Vagina (tissue), 2 donors: ENCODE measurements at places on chromosomes 6 and 20.
A peak's percentile ranks its signal among the peaks of the same experiment; 100 is the strongest.

GRCh38 chr20:45183084-45183483 lies 8.4 kb downstream of the PI3 start:
- no peak for DNase-seq

GRCh38 chr6:89033461-89033860 lies 47.1 kb upstream of the PNRC1 start:
- no peak for DNase-seq

DNA sequence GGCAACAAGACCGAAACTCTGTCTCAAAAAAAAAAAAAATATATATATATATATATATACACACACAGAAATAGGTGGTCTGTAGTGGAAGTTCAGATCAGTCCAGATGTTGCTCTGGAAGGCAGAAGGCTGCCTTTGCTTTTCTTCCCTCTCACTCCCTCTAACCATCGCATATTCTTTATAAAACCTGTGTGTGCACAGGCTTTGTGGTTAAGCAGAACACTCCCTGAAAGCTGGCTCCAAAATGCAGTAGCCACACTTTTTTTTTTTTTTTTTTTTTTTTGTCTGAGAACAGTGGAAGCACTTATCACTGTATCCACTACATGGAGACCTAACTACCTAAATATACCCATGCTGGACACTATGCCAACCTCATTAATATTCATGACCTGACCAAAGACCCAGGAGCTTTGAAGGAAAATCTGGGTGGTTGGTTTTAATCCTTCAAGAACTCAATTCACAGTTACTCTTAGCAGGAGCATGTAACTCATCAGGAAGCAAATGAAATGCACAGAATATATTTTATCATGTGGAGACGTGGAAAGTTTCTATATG lies 20.0 kb upstream of the GFOD1 start:
- no peak for DNase-seq

GRCh38 chr6:24441599-24441904 lies 38.8 kb downstream of the MRS2 start:
- DNase-seq: no peak

- DNase-seq: no peak
Measured at GRCh38 chr6:30493643-30494250, 4.4 kb downstream of the HLA-E start.

- no peak for DNase-seq
Measured at GRCh38 chr6:110738899-110739365, 76.3 kb downstream of the CDK19 start.

DNA sequence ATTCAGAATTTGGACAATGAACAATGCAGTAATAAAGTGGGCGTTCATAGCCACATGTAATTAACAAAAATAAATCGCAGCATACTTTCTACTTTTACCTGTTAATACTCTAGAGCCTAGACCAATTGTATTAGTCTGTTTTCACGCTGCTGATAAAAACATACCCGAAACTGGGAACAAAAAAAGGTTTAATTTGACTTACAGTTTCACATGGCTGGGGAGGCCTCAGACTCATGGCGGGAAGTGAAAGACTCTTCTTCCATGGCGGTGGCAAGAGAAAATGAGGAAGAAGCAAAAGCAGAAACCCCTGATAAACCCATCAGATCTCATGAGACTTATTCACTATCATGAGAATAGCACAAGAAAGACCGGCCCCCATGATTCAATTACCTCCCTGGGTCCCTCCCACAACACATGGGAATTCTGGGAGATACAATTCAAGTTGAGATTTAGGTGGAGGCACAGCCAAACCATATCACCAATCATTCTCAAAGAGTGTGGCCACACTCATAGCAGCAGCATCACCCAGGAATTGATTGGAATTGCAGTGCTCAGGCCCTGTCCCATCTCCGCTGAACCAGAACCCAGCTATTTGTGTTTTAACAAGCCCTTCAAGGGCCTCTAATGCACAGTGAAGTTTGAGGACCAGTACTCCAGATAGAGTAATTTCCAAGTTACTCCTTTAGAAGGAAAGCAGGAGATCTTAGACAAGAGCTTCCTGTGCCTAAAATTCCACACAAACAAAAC lies 650.0 kb downstream of the KIF16B start:
- no peak for DNase-seq

DNA sequence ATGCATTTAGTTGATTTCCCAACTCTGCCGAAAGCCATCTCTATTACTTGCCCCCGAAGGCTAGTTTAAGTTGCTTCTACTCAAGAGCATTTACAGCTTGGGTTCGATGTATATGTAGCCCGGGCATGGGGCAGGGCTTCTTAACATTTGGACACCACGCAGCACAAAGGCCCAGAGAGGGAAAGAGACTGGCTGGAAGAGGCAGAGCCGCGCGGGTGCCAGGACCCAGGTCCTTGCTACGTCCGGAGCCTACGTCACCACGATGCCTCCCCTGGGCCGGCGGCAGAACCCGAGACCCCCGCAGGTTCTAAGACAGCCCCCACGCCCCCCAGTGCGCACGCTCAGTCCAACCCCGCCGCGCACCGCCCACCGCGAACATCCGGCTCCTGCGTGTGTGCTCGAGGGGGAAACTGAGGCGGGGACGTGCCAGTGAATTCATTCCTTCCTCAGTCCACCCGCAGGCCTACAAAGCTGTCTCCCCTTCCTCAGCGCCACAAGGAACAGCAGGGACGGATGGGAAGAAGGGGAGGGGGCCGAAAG lies 367 bp upstream of the PCIF1 start:
- DNase-seq: no peak

DNA sequence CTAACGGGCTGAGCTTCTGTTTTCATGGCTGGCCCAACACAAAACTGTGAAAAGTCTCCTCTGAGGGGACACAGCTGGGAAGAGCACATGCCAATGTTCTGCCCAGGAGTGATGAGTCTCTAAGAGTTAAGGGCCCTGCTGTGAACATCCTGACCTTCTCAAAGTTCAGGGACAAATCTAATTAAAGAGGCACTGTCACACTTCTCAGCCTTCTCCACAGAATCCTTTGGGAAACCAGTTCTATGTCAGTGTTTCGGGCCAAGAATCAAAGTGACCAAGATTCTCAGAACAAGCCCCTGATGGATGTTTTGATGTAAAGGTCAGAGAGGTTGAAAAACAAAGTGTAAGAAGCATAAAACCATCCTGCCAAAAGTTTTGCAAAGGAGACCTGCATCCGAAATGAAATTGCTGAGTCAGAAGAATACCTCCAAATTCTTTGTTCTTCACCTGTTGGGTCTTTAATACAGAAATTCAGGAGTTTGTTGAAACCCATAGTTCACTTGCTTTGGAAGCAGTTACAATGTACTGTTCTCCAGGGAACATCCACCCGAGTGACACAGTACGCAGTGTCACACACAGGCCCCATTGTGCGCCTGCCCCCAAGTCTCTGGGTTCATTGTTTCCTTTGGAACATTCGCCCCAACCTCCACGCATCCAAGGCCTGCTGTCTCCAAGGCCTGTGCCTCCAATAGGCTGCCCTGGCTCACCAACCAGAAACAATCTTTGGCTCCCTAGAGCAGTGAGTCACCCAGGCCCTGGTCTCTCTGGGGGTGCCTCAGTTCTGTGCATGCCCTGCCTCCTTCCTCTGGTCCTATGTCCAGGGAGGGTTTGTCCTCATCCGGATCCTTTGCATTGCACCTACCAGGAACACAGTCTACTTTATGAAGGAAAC lies 65.5 kb upstream of the QKI start:
- DNase-seq: no peak

DNA sequence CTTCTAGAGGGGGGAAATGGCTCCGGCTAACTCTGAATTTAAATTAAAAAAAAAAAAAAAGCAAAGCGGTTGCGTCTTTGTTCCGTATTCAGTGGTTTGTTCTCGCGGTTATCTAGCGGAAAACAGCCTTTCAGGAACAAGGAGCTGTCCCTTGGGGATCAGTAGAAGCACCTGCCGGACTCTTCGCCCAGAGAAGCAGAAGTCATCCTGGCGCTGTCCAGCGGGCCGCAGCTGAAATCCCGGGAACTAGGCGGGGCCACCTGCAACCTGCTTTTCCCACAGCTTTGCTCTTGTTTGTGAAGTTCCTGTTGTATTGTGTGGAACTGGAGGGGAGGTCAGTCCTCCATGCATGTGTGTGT lies 43.9 kb upstream of the GJE1 start:
- no peak for DNase-seq

DNA sequence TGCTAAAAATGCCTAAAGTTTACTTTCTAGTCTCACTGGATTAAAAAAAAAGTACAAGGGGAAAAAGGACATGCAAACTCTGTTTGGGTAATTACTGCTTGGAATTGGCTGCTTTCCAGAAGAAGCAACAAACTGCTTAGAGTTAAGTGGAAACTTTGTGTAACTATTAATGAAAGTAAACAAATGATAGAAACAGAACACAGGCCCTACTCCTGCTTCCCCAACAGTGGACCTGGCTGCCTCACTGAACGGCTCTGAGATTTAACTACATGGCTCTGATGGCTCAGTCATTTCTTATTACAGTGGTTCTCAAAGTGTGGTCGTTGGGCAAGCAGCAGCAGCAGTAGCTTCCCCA lies 108.5 kb downstream of the MAN1A1 start:
- DNase-seq: no peak

DNA sequence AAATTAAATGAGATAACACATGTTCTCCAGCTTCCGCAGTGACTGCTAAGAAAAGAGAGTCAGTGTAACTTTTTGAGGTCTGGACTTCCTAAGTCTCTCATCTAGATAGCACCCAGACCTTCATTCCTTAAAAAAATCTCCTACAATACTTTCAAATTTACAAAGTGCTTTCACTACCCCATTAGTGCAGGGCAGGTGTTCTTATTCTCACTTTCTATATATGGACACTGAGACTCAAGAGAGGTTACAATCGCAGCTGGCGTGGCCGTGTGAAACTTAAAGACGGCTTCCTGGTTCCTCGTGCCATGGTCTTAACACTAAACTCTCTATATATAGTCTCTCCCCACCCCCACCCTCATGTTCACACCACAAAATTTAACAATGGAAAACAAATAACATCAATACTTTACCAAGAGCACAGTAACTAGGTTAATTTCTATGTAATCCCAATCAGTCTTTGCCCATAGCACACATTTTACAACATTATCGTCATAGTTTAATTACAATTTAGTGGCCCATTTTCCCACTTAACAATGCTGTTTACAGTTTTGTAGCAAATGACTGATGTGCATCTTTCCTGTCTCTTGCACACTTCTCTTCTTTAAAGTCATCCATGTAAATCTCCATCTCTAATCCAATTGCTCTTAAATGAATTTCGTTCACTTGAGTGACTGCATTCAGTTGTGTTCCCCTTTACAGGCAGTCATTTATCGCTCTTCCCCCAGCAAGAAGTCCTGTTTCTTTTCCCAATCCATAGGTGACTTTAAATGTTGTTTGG lies 78.8 kb upstream of the ARID1B start:
- no peak for DNase-seq

DNA sequence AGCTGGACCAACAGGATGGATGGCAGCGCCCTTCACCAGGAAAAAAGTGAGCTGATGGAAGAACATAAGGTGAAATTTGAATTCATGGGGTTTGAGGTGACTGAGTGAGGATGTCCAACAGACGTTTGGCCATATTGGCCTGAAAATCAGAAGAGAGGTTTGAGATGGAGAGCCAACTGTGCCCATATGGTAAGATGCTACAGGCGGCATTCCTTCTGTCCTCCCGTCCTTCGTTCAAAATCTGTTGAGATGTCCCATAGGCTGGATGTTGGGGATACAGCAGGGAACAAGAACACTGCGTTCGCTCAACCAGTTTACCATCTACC lies 468 bp upstream of the CMTR1 start:
- DNase-seq: no peak

GRCh38 chr20:21191839-21192238 lies 66.0 kb downstream of the KIZ start:
- DNase-seq: no peak

DNA sequence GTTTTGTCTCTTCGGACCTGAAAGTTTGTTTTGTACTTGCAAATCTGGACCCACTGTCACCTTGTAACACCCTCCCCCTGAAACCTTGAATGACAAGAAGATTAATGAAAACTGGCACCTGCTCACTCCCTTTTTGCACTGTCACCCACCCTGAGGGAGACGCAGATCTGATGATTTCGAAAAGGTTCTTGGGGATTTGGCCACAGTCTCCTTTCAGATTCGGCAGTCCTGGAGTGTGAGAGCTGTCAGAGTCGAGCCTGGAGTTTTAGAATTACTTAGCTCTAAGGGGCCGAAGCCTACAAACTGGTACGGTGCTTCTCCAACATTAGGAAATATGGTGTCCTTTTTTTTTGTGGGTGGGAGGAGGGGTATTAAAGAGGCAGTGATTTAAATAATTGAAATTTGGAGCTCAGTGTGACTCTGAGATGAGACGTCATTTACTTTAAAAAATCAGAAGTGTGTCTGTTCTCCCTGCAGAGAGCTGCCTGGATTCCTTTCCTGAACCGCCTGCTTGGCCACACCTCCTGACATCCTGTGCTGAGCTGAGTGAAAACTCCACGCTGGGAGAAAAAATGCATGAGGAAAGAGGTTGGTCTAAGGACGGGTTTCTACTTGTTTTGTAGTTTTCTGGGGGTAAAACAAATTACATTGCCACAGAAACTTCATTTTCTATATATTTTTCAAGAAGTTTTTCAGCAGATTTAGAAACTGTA lies 447.0 kb upstream of the CDH4 start:
- DNase-seq: peak; percentile 64

DNA sequence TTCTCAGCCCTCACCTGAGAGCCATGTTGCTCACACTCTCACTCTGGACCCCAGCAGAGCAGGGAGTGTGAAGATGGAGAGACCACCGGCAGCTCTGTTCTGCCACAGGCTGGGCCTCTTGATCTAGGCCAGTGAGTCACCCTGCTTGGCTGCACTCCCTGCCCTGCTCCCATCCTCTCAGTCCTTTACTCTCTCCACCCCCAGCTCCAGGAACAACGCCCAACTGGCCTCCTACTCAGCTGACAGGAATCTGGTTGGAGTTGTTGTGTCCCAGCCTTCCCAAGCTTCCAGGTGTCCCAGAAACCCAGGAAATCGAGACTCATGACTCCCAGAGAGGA lies at the start of gene PSORS1C1:
PSORS1C1 (plus strand) TSS at position 260 of the 338 bp plus-strand sequence. CDS start 14,833 bp downstream, outside the sequence.
- DNase-seq: peak; percentile 94
